ENCODE measurements at places on chromosomes 2 and 18.

- no peak for DNase-seq
These were observed 79.1 kb upstream of the SEC11C start for GRCh38 chr18:59060551-59060950.

DNA sequence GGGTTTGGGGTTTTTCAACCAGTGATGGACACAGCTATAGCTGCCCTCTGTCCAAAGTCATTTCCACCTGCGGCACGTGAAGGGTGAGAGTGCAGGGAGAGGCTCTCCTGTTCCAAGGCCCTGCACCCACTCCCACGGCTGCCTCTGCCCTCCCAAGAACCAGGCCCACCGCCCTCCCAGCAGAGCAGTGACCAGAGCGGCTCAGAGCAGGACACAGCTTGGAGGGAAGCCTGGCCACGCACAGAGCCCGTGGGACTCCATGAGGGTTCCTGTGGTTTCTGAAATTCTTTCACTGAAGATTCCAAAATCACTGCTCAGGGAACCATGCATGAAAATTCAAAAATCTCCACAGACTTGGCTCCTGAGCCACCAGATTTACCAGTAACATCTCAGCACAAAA lies 67.3 kb upstream of the SALL3 start:
- no peak for DNase-seq

DNA sequence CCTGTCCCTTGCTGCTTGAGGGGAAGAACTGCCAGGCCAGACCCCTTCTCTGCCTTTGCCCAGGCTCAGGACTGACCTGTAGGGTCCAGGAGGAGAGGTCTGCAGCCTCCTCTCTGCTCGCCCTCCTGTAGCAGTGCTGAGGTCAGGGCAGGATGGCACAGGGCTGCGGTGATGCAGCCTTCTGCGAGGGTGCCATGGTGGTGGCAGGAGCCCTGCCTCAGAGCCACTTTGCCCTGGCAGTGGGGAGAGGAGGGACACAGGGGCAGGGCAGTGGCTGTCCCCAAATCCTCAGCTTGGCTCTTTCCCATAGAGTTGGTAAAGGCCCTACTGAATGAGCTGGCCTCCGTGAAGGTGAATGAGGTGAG lies 884 bp downstream of the PROM2 start:
- no peak for DNase-seq

- DNase-seq: no peak
These were observed 70.4 kb downstream of the MRO start for GRCh38 chr18:50749421-50749820.

DNA sequence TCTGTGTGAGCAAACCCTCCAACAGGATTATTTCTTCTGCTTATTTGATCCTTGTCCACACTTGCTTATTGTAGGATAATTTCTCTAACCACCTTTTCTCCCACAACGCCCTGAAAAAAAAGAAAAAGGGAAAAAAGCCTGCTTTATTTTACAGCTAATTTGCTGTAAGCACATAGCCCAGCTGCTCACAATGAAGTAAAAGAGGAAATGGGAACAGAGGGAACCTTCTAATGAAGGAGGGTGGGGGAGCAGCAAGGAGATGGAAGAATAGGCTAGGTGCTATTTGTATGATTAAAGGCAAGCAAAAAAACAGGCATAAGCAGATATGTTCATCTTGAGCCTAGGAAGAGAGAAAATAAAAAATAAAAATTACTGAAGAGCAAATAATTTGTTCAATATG lies 331.6 kb downstream of the TXNL1 start:
- no peak for DNase-seq

- DNase-seq: no peak
These were observed 111.9 kb downstream of the DCC start for GRCh38 chr18:52451851-52452250.

- no peak for DNase-seq
These were observed 963.6 kb downstream of the SOCS6 start for GRCh38 chr18:71252351-71252865.

GRCh38 chr2:217731805-217732204 lies 271.0 kb downstream of the TNS1 start:
- DNase-seq: no peak

- DNase-seq: no peak
These were observed 100.1 kb upstream of the RNF152 start for GRCh38 chr18:61992923-61993322.

DNA sequence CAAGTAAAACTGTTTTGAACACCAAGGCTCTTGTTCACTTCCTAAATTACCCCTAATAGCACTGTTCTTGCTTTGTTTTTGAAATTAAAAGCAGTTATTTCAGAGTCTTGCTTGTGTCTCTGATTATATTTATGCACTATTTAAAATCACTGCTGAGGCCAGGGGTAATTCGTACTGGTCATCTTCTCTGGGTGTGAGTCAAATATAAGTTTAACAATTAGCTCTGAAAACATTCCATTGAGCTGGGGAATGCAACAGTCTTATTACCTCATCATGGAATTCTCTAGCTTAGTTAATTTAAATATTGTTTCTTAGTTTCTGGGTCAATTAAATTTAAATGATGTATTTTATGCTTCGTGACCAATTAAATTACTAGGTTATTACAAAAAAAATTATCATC lies 135.0 kb downstream of the MEIS1 start:
- no peak for DNase-seq

- peak; percentile 52 for DNase-seq
These were observed 1.3 kb downstream of the EML6 start for GRCh38 chr2:54724560-54725342.

GRCh38 chr2:19868701-19869580 lies 32.8 kb downstream of the TTC32 start:
- no peak for DNase-seq
